ENCODE measurements at places on chromosomes 12 and 14.

DNA sequence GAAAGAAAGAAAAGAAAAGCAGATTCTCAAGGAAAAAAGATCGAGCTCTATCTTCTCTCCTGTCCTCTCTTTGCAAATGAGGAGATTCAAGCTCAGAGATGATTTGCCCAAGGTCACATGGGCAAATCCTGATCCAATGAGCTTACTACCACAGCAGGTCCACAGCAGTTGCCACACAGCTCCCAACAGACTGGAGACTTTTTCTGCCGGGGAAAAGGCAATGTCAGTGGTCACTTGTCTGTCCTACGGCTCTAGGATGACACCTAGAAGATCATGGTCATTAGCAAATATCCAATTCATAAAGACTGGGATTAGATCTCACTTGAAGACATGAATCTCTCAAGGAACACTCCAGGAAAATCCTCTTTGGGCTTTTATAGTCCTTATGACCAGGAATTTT lies 58.8 kb downstream of the TTC7B start:
- DNase-seq, result no peak

DNA sequence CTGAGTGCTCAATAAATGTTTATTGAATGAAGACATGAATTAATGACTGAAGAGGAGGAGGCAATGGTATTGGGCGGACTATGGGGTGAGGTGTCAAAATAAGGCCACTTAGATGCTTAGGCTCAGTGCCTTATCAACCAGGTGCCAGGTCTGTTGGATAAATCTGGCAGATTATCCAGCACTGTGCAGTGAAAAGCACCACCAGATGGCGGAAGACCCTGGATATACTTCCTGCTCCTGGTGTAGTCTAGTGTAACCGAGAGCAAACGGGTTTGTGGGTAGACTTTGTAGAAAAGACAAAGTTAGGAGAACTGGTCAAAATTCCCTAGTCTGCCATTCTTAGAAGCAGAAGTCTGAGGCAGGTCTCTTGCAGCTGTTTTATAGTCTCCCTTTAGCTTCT lies 306.3 kb downstream of the ATP23 start:
- DNase-seq, result no peak

DNA sequence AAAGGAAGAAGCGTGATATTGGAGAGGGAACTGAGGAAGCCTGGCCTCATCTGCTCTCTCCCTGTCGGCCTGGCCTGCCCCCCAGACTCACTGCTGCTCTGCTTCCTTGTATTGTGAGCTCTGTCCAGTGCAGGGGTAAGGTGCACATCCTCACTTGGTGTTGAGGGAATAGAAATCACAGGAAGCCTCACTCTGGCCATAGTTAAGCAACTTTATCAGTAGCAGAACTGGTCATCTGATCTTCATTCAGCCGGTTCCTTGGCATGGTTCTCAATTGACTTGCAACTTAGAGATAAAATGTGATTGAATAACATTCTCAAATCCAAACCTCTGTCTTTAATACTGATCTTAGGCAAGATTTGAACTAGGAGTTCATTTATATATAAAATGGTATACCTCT lies 11.5 kb upstream of the CCDC175 start:
- DNase-seq, result no peak

GRCh38 chr14:85468816-85469215 lies 61.1 kb upstream of the FLRT2 start:
- DNase-seq, result no peak

DNA sequence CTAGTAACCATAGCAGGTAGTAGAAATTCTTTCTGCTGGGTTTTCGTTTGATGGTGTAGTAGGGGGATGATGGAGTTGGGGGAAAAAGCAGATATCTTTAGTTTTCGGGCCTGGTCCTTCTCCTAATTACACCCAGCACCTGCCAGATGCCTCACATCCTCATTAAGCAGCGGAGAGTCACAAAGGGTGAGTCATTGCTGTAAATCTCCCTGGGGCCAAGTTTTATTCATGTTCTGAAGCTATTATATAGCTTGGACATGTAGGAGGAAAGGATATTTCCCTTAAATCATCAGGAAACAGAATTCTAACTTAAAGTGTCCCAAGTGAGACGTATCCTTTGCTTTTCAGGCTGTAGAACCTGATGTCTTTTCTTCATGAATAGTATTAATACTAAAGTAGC lies 4.9 kb upstream of the NECAP1 start:
- DNase-seq, result no peak

GRCh38 chr12:53151039-53151438 lies 29.5 kb upstream of the ZNF740 start:
- no peak for DNase-seq

- no peak for DNase-seq
Observed at GRCh38 chr12:54565310-54565985, 16.0 kb downstream of the PDE1B start.

Data from activated CD8-positive, alpha-beta memory T cell treated with anti-CD3 and anti-CD28 coated beads, Interleukin-2, amount 50 U/mL, for 48 hours (primary cell).